HT1080 (cell line): ENCODE measurements at places on chromosomes 4 and X. TPM values are rescaled to one million over a fixed set of nuclear protein-coding genes. Genes with fewer than 3 reads are reported as not detected.

DNA sequence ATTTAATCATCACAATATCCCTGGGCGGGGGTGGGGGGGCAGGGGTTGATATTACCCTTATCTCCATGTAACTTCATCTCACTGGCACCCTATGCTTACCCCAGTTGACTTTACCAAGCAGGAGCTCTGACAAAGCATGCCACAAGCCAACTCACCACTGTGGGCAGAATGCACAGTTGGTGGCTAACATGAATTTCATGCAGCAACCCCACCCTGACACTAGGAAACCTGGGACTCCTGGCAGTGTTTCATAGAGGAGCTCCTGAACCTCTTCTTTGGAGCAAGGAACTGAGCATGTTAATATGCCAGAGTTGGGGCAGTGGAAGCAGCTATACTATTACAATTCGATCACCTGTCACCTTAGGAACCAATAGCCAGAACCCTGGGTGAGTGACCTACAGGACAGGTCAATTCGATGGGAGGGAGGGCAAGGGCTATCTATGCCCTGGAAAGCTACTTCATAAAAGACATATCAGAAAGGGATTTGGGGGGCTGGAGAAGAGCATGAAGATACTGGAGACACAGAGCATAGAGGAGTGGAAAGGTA lies 97.2 kb upstream of the ACSL4 start:
- DNase-seq = no peak

- DNase-seq = peak; percentile 2
These were observed 137.8 kb upstream of the FRG1 start for GRCh38 chr4:189802884-189803283.

GRCh38 chrX:118520216-118521206 lies 24.9 kb downstream of the DOCK11 start:
- DNase-seq = peak; percentile 51

GRCh38 chr4:124564121-124564520 lies 148.4 kb downstream of the ANKRD50 start:
- no peak for DNase-seq

GRCh38 chr4:184362396-184362795 lies 112.0 kb downstream of the IRF2 start:
- DNase-seq = no peak

- DNase-seq = no peak
These were observed 331 bp downstream of the SETD7 start for GRCh38 chr4:139555705-139556070.

DNA sequence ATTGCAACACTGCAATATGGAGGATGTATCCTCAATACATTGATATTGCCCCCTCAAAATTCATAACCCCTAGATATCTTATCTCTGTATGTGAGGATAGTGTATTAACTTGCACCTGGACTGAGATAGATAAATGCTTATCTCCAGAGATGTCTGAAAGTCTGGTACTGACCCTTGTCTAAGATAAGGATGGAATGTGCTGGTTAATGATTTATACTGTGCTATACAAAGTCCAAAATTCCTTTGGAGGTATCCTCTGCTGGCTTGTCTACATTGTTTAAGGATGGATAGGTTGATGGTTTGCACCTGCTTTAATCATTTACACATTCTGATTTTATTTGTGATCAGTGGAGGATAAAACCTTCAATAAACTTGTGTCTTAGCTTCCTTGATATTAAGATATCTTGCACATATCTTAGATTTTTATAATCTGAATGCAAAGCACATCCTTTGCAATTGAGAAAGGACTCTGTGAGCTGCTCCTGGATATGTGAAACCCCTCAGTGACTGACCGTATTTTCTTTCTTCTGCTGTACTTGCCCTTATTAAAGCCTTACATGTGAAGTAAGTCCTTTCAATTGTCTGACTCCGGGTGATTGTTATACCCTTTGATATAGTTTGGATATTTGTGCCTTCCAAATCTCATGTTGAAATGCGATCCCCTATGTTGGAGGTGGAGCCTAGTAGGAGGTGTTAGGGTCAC lies 430.3 kb upstream of the MAOA start:
- no peak for DNase-seq

ALB gene
- 1.1 TPM in 1 of 2 replicates, not detected in the other for total RNA-seq

SMR3B gene
- total RNA-seq = not detected in 2 replicates

FAM149A gene
- 1.5 TPM in 2 replicates for total RNA-seq

HPSE gene
- 4.0 and 6.0 TPM in 2 replicates for total RNA-seq
